Osteoblast (primary cell): ENCODE measurements at places on chromosomes 12 and 14.

DNA sequence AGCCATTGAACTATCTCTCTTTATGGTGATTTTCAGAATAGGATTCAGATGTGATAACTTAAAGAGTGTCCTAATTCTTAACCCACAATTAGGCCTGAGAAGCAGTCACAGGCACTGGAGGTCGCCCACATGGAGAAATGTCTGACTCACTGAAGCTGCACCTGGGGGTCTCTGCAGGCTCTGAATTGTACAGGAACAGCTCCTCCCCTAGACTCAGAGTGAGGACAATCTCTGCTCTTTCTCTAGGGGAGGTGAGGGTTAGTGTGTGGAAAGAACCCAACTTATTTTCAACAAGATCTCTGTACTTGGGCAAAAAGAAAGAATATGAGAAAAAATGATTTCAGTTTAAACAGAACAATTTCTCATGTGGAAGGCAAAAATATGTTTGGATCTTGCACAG is 1124.6 kb downstream of the TMEM121 start:
- no peak for DNase-seq

GRCh38 chr14:66464261-66464660 is 21.9 kb upstream of the CCDC196 start:
- DNase-seq, result no peak

GRCh38 chr12:16766736-16767135 is 160.8 kb upstream of the LMO3 start:
- no peak for DNase-seq

GRCh38 chr12:114700392-114701103 is 16.6 kb upstream of the TBX3 start:
- peak; percentile 66 for DNase-seq

- DNase-seq, result no peak
These were observed 1161.2 kb upstream of the SEL1L start for GRCh38 chr14:82694820-82695219.

DNA sequence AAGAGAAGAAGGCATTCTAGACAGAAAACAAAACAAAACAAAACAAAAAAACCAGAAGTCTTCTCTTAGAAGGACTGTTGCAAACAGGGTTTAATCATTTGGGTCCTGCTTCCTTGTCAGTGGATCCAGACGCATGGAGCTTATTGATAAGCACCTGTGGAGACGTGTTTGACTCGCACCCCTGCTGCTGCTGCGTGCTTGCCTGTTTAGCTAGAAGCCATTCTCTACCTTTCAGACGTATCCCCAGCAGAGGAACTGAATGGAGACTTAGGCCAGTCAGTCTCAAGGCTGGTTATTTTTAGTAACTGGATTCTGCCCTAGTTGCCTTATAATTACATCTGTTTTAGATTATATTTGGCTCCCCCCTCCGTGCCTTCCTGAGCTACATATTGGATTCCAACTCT is 186.1 kb upstream of the EEA1 start:
- no peak for DNase-seq

GRCh38 chr12:117875744-117876435 is 92.9 kb downstream of the KSR2 start:
- peak; percentile 46 for DNase-seq

DNA sequence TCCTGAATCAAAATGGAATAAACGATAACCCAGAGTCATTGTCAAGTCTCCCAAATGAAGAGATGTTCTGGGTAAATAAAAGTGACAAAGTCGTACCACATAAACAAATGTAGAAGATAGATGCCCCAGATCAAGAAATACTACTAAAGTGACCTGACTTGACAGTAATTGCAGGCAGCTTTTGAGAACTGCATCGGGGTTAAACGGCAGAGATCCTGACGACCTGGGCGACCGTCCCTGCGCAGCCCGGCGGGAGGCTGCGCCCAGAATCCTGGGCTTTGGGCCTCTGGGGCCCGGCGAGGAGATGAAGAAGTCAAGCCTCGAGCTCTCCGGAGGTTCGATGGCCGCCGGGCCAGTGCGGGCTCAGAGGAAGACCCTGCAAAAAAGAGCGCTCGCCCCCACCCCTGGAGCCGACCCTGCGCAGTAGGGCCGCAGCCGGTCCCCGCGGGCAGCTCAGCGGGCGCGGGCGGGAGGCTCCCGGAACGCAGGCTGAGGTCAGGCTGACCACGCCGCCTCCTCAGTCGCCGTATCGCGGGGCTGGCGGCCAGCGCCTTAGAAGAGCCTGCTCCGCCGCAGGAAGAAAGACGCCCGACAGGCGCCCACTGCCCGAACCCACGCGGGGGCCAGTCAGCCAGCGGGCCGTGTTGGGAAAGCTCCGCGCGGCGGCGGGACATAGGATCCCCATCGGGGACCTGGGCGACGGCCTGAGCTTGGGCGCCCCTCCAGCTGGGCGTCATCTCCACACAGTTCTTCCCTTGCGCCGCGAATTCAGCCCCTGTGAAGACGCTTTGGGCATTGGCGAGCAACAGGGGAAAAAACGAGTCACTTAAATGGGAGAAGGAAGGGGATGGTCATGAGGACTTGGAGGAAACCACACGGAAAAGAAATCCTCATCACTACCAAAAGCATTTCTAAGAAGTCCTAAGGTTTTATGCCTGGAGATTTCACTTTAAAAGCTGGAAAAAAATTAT is 16.0 kb downstream of the NKX2-1 start:
- peak; percentile 52 for DNase-seq

DNA sequence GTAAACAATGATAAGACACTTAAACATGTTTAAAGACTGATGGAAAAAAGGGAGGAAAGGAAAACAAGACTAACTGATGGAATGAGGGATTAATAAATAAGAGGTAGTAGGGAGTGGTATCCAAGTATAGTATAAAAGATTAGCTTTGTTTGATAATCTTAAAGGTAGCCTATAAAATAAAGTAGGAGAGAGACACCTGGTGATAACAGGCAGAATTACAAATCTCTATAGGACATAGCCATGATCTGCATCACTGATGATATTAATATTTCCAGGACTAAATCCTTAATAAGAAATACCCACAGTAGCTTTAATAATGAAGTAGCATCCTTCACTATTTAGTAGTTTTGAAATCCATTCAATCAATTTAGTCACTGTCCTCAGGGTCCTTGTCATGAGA is 30.4 kb downstream of the DLGAP5 start:
- no peak for DNase-seq
